ENCODE measurements at places on chromosomes 2 and 18.

- DNase-seq, result no peak
Observed at GRCh38 chr2:25981596-25982272, 563 bp downstream of the KIF3C start.

GRCh38 chr2:55045780-55046179 is 4.5 kb downstream of the RTN4 start:
- DNase-seq, result no peak

GRCh38 chr2:25294573-25295462 is 46.9 kb downstream of the DNMT3A start:
- DNase-seq, result peak; percentile 64

GRCh38 chr2:100482741-100483140 is 12.5 kb downstream of the NMS start:
- no peak for DNase-seq

DNA sequence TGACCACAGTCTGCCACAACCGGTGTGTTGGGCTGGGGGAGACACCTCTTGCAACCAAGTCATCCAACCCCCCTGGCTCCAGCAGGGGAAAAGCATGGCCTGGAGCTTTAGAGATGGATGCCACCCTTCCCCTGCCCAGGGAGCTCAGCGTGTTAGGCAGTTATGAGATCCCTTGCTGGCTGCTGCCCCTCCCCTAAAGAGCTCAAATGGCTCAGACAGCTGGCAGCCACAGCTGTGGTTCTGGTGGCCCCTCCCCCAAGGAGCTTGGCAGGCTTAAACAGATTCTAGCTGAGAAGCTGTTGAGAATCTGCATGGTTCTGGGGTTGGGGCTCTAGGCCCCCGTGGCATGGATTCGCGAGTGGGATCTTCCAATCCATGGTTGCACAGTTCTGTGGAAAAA is 64.7 kb downstream of the TEX51 start:
- DNase-seq, result no peak

- no peak for DNase-seq
Observed at GRCh38 chr2:50611351-50611871, 420.5 kb downstream of the NRXN1 start.

GRCh38 chr2:81436256-81436655 is 1131.7 kb upstream of the LRRTM1 start:
- DNase-seq, result no peak

- DNase-seq, result no peak
Observed at GRCh38 chr2:26504002-26504401, 26.1 kb upstream of the OTOF start.

- DNase-seq, result no peak
Observed at GRCh38 chr18:74281980-74282754, 9.6 kb downstream of the CYB5A start.

DNA sequence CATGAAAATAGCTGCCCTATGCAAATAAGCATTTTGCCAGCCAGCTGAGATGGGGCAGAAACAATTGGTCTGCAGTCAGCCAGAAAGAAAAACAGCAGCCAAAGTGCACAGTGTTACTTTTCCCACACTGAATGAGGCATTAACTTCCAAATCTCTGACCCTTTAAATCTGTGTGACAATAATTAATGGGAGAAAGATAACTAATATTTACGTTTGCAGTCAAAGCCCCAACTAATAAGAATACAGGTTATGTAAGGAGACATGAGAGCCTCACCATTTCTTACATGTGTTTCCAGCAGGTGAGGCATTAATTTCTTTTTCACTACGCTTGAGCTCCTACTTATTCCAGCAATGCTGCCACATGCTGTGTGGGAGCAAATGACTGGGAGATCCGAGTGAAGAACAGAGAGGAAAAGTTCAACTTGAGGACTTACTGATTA is 339.0 kb downstream of the SATB2 start:
- no peak for DNase-seq

- no peak for DNase-seq
Observed at GRCh38 chr2:105747991-105748390, 3.3 kb downstream of the NCK2 start.

DNA sequence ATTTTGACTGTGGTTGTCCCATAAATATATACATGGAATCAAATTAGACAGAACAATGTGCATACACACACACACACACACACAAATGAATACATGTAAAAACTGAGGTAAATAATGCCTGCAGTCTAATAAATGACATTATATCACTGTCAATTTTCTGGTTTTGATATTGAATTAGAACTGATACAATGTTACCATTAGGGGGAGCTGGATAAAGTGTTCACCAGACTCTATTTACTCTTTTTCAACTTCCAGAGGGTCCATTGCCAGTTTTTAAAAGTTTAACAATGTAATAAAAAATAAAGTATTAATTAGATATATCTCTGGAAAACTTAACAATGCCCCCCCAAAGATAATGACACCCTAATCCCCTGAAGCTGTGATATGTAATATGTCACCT is 1666.8 kb upstream of the TMEFF2 start:
- no peak for DNase-seq

GRCh38 chr2:113167962-113168340 is 5.8 kb upstream of the PSD4 start:
- no peak for DNase-seq

DNA sequence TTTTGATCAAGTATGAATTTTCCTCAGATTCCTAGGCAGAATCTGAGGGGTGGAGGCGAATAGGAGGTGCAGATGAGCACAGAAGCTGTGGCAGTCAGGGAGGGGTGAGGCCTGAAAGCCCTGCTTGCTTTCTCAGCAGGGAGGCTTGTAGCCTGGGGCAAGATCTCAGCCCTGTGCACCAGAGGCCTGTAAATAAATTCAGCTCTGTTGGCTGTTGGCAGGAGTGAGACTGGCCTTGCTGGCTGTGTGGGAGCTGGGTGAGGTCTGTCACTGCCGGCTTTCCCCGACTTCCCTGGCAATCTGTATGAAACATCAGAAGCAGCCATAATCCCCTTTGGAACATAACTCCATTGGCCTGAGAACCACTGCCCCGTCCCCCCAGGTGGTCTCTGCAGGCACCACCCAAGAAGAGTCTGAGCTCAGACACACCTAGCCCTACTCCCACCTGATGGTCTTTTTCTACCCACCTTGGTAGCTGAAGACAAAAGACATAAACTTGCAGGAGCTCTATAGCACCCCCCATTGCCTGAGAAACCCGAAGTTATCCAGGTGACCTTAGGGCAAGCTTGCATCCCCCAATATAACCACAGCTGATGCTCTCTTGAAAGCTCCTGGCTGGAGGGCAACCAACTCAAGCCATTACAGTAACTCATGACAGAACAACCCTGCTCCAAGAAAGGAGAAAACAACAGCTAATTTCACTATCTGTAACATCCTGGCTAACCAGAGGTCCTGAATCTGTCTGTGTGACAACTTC is 32.3 kb downstream of the EVA1A start:
- DNase-seq, result no peak

DNA sequence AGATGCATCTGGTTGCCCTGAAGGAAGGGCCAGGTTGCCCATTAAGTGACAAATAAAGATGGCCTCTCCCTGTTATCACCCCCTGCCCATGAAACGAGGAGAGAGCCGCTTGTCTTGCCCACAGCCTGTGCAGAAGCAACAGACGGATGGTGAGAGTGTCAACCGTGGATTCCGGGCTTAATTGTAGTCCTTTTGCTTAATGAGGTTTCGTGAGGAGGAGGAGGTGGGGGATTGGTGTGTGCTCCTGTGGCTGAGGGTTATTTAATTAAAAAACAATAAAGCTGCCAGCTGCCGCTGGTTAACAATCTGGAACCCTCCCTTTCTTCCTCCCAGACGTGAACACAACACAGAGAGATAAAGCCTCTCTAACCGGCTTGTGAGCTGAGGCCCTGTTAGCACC is 188.0 kb upstream of the PARD3B start:
- DNase-seq, result no peak

DNA sequence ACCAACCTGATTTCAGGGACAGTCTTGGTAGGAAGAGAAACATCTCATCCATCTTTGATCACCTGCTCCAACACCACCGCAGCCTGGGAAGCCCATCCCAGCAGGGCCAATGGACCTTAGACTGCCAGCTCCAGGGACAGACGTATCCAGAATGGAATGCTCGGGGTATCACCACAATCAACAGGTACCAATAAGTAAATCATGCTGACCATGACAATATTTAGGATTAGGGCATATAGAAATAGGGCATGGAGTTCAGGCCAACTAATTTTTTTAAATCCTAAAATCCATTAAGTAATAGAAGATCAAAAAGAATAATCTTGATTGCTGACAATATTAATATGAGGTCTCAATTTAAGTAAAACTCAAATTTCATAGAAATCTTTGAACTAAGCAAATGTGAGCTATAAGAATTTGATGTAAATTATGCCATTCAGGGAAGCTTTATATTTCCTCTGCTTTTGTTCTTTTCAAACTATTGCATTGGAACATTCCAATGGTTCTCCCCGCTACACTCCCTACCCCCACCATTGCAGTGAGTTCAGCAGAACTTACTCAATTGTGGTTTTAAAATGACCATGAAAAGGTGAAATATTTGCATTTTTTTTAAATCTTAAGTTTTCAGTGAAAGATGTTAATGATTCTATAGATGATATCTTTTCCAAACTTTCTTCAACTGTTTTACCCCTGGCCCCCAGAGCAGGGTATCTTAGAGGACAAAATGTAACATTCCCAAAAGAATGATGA is 138.6 kb downstream of the DNER start:
- no peak for DNase-seq

GRCh38 chr2:8298783-8299182 is 383.1 kb upstream of the ID2 start:
- DNase-seq, result no peak

- DNase-seq, result no peak
Observed at GRCh38 chr18:21735452-21736015, 5.1 kb upstream of the MIB1 start.

- no peak for DNase-seq
Observed at GRCh38 chr2:70565039-70565731, 11.6 kb upstream of the TGFA start.

- DNase-seq, result no peak
Observed at GRCh38 chr2:124025891-124026434, 876 bp downstream of the CNTNAP5 start.

DNA sequence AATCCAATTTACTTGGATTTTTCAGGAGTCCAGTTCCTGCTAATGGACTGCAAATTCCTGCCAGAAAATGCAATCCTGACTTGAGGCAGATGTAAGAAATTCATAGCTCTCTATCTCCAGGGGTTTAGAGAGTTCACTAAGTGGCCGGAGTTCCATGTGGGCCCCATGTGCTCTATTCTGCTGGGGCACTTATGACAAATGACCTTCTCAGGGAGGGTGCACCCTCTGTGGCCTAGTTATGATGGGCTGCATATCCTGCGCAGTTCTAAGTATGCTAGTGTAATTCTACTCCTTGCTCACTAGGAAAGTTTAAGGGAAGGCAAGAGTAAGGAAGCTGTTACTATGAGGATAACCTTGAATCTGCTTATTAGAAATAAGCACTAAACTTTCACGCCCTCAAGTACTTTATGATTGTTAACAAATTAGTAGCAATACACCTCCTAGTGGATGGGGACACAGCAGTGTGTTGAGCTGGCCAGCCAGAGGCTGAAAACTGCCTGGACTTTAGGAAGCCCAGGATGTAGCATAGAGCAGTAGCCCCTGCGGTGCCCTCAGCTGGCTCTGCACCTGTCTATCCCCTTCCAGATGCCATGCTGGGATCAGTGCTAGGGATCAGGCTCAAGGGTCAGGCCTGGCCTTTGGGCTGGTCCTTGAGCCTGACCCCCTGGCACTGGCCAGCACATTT is 14.4 kb downstream of the SMYD1 start:
- DNase-seq, result no peak

- DNase-seq, result no peak
Observed at GRCh38 chr2:174969091-174969734, 36.0 kb downstream of the CHN1 start.

DNA sequence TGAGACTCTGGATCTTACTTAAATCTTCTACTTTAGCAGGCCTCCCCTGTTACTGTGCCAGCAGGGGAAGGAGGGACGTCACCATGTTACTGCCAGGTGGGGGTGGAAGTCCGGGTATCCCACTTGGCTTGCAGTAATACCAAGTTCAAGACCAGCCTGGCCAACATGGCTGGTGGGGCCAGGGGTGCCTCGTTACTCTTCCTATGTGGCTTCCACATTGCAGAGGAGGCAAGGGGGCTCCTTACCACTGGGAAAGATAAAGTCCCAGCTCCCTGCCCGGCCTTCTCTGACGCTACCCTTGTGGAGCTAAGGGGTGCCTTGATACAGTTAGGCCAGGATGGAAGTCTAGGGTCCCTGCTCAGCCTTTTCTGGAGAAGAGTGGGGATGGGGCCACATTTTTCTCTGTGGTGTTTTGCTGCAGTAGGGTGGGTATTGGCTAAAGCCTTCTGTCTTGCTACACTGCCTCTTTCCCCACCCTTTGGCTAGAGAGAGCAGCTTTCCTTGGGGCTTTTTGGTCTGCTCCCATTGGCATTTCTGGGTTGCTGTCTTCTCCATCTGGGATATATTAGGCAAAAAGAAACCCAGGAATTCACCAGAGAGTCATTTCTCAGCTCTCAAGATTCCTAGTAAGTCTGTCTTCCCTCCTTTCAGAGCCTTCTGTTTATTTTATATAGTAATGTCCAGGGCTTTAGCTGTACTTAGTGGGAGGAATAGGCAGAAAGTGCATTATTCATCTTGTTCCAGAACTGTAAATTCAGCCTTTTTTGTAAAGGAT is 21.9 kb downstream of the ELMOD3 start:
- DNase-seq, result no peak

GRCh38 chr2:85717308-85718008 is 23.3 kb downstream of the GNLY start:
- DNase-seq, result no peak

DNA sequence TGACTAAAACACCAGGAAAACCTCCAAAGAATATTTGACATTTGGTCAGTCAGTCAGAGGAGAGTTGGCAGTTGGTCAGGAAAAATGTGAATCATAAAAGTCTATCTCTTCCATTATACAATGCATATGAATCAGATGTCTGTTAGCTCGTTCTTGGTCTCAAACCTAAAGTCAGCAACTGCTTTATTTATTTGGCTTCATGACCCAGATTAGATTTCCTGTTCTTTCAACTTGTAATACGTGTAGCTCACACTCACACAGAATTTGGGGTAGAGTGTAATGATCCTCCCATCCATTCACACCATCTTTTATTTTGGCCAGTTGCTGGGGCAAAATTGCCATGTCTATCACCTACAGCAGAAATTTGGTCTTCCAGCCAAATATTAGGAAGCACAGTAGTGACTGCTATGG is 81.9 kb upstream of the COL5A2 start:
- DNase-seq, result no peak

- no peak for DNase-seq
Observed at GRCh38 chr2:66962716-66963115, 434.4 kb upstream of the ETAA1 start.

Measured in stimulated activated CD8-positive, alpha-beta memory T cell treated with anti-CD3 and anti-CD28 coated beads, Interleukin-7, amount 100 ng/mL, for 4 hours (primary cell).